ENCODE measurements at places on chromosomes 7 and 10. TPM values are rescaled to one million over a fixed set of nuclear protein-coding genes. Genes with fewer than 3 reads are reported as not detected.

MAT1A gene
- 0.38 TPM for total RNA-seq

CDNF gene
- 3.0 TPM for total RNA-seq

ELOVL3 gene
- 0.66 TPM for total RNA-seq

TMEM184A gene
- 3.5 TPM for total RNA-seq

LIPF gene
- not detected for total RNA-seq

GPR26 gene
- total RNA-seq = 1.4 TPM

GDF10 gene
- 10.0 TPM for total RNA-seq

FEZF1 gene
- 0.27 TPM for total RNA-seq

AGK gene
- 42.1 TPM for total RNA-seq

TNS3 gene
- 74.2 TPM for total RNA-seq

ZDHHC16 gene
- 25.5 TPM for total RNA-seq

CDC14C gene
- total RNA-seq = 0.22 TPM

ARHGEF35 gene
- total RNA-seq = 6.2 TPM

TMEM26 gene
- total RNA-seq = 7.7 TPM

SAMD9L gene
- total RNA-seq = 13.8 TPM

TRIM50 gene
- total RNA-seq = not detected

PRLHR gene
- not detected for total RNA-seq

PPA1 gene
- 123 TPM for total RNA-seq

ADRA2A gene
- total RNA-seq = 4.9 TPM

CLRN3 gene
- not detected for total RNA-seq

OR2A42 gene
- total RNA-seq = 0.16 TPM

GUSB gene
- 50.9 TPM for total RNA-seq

OR6V1 gene
- total RNA-seq = not detected

ZNF33B gene
- 56.6 TPM for total RNA-seq

All from camera-type eye (tissue), 1 donor.